AG10803 (cell line): ENCODE measurements at places on chromosomes 12 and 14.

DNA sequence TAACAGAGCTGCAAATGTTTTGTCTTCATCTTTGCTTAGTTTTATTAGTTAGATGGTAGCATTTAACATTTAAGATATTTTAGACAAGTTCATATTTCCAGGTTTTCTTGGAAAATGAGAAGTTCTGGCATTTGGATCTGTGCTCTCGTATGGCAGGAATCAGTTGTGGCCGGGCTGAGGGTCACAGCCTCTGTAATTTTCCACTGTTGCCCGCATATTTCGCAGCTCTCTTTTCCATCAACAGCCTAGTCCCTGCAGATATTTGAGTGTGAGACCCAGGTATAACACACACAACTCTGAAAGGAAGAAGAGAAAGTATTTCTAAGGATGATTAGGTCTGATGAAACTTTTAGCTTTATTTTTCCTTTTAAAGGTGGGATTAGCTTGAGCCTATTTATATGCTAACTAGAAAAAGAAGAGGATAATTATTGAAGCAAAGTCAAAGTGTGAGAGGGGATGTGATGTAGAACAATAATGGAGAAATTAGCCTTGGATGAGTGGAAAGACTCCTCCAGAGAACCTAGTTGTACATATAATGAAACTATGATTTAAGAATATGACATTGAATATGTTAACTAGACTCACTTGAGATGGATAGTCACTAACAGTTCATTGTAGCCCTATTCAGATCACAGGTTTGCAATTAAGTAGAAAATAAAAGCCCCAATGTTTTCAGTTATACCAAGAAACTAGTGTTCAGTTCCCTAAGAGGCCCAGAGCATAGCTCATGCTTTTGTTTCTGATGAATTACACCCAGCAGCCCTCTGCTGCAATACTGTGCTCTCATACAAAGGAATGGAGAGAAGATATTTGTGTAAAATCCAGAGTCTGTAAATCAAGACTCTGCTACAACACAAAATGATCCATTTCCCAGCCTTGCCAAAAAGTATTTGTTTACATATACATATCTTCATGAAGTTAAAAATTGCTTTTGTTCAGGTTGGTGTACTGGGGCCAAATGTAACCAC is 158.4 kb downstream of the C12orf50 start:
- DNase-seq: no peak

DNA sequence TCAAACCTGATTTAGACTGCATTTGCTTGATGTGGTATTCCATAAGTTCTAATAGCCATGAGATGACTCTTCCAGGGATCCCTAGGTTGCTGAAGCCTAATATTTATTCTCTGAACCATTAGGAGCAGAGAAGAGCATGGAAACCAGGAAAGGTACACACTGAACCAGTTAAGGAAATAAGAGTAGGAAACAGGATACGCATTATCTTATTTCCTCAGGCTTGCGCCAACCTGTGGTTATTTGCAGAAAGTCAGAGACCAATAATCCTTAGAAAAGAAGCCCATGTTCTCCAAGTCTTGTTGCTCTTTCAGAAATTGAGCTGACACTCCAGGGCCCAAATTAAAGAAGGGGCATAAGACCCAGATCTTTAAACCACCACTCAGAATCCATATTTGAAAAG is 41.8 kb upstream of the SMUG1 start:
- no peak for DNase-seq

DNA sequence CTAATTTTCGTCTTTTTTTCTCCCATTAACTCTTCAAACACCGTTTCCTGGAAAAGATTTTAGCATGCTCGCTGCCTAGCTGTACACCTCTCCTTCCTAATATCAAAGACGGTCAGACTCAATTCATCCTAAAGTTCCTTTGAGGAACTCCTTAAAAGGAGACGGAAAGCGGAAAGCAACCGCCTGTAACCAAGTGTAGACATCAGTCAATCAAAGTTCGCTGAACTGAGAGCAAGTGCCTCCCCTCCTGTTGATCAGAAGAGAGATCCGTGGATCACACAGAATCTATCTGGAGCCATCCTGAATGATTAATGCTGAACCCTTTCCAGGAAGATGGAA is 412 bp upstream of the TEP1 start:
- DNase-seq: no peak

- DNase-seq: no peak
These were observed 80.6 kb upstream of the TMEM233 start for GRCh38 chr12:119512772-119513497.

DNA sequence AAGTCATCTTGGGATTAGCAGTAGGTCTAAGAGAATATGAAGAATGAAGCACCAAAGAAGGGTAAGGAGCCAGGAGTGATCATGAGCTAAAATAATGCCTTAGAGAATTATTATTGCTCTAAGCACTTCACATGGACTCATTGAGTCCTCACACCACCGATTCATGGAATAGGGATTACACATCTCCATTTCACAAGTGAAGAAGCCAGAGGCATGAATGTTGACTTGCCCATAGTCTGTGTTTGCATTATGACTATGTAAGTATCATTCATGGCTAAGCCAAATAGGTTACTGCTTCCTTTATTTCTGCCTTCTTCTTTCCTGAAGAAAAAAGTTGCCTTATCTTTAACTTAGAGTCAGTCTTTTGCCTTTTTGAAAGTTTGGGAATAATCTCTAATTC is 99.3 kb upstream of the NEDD1 start:
- no peak for DNase-seq

- DNase-seq: no peak
These were observed 40.7 kb downstream of the WNK1 start for GRCh38 chr12:793037-793436.

DNA sequence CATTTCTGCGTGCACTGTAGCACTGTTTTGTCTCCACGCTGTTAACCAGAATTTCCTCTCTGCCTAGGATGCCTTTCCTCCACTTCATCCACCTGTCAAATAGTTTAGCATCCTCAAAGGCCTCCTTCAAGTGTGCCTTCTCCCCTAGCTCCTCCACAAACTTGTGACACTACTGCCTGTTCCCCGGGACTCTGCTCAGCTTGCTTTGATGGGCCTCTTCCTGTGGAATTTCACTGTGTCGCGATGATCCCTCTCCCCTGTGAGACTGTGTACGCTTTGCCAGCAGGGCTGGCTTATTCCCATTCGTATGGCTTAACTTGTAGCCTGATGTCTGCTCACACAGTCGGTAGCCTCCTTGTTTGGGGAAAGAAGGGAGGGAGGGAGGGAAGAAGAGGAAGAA is 426.8 kb downstream of the VRK1 start:
- DNase-seq: no peak

DNA sequence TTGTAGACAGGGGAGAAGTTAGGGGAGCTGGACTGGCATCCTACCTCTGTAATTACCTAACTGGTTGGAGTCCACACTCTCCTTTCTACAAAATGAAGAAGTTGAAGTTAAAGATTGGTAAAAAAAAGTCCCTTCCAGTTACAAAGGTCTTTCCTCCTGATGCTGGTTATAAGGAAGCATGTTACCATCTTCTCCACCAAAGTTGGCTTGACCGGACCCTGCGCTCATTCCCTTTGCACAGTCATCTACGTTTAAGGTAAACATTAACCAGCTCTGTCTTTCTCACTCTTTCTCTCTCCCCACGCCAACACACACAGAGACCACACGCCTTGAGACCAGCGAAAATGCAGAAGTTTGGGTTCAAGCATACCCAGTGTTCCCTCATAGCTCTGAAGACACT is 11.9 kb downstream of the FBLN5 start:
- no peak for DNase-seq

DNA sequence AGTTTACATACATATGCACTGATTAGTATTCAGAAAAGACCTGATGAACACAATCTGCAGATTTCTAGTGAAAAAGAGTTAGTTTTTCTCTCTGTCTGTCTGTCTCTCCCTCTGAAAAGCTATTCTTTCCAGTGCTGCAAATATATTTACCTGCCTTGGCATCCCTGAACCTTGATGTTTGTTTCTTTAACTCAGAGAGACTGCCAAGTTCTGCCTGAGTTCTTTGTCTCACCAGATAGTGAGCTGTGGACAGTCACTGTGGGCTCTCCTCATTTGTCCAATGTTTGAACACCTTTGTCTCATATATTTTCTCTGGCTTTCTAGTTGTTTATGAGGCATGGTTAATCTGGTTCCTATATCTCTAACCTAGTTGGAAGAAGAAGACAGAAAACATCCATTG is 250.4 kb downstream of the SOX5 start:
- DNase-seq: no peak

DNA sequence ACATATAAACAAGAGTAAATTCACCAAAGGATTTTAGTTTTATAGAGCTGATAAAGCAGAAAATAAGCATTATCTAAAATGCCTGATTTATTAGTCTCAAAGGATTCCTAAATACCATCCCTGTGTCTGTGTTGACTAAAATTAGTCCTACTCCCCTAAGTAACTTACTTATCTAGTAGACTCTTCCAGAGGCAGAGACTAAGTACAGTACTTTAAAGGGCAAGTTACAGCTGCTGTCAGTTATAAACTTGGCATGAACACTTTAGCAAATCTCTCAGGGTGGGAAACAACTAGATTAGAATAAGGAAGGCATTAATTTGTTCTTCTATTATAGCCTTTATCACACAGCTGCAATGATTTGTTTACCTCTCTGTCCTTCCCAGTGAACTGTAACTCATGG is 46.0 kb downstream of the ATP2B1 start:
- DNase-seq: peak; percentile 16

DNA sequence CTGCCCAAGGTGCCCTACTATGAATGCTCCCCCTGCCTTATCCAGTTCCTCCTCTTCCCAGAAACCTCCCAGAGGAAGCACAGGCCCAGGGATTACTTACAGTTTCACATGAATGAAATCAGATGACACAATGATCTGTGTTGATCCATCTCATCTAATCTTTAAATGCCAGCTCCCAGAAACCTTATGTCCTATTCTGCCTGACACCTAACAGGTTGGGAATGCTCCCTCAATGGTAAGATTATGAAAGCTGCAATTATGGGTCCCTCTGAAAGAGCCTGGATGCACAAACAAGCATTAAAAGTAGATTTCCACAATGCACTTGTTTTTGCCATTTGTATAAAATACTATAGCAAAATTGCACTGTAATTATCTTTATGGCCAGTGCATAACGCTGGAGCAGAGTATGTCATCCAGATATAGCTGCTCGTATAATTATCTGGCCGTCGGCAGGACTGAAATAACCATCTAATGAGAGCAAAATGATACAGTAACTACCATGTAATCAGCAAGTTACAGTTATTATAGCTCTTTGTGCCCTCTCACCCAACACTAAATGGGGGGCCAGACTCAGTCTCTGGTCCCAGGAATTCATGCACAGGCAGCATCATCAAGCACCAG is 4.4 kb upstream of the ZBTB39 start:
- DNase-seq: no peak

GRCh38 chr12:94099632-94100031 is 48.7 kb upstream of the PLXNC1 start:
- peak; percentile 25 for DNase-seq

DNA sequence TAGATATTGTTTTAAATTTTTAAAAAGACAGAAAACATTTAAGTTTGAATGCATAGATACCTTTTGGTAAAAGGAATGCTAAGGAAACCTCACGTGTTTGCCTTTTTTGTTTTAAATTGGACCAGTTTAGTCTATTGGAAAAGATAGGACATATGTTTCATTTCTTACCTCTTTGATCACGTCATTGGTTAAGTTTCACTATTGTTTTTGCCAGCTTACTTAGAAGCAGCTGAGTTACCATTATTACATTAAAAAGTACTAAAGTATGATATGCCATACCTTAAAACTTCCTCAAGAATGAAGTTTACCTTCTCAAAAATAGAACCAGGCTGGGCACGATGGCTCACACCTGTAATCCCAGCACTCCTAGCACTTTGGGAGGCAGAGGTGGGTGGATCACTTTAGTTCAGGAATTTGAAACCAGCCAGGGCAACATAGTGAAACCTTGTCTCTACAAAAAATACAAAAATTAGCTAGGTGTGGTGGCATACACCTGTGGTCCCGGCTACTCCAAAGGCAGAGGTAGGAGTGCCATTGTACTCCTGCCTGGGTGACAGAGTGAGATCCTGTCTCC is 54.4 kb downstream of the SRGAP1 start:
- no peak for DNase-seq

- DNase-seq: peak; percentile 77
These were observed 26.1 kb downstream of the PTHLH start for GRCh38 chr12:27946421-27946820.

GRCh38 chr14:95741038-95741490 is 27.1 kb upstream of the TCL1A start:
- no peak for DNase-seq

DNA sequence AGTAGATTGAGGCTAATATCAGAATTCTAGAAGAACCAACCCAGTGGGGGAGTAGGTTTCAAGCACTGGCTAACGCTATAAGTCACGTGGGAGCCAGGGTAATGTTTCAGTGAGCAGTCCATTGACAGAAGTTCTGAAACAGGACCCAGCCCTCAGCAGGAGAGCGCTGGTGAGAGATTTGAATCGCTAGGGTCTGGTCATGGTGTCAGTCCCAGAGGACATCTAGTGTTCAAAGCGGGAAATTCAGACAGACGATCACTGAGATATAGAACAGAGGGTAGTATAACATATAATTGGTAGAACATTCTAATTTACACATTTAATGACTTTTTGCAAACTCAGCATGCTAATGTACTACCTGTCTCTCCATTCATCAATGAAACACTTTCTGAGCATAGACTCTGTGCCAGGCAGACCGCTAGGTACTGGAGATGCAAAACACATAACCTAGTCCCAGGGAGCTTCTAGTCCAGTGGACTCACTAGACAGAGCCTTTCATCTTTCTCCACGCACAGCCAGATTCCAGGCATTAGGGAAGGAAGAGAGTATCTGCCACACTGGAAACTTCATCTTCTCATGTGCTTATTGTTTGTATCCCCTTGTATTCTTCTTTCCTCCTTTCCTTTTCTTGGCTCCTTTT is 35.4 kb upstream of the RNASE3 start:
- peak; percentile 58 for DNase-seq
